Cardiac atrium fibroblast (primary cell): ENCODE measurements at places on chromosomes 3 and 15. TPM values are rescaled to one million over a fixed set of nuclear protein-coding genes. Genes with fewer than 3 reads are reported as not detected.

The SLC38A3 gene
- total RNA-seq, result not detected in 2 replicates

The ATP13A3 gene
- 581 and 1,215 TPM in 2 replicates for total RNA-seq

The PCNP gene
- total RNA-seq, result 45.1 and 62.9 TPM in 2 replicates

The ACP3 gene
- 1.5 and 1.8 TPM in 2 replicates for total RNA-seq

The MCTP2 gene
- total RNA-seq, result 0.16 TPM in 1 of 2 replicates, not detected in the other

The ADAMTS9 gene
- 9.7 and 28.2 TPM in 2 replicates for total RNA-seq

The TM6SF1 gene
- 2.3 and 6.0 TPM in 2 replicates for total RNA-seq

The SLC6A1 gene
- not detected in 2 replicates for total RNA-seq

The LRRC2 gene
- 0.32 and 1.3 TPM in 2 replicates for total RNA-seq

The FBXO40 gene
- total RNA-seq, result not detected in 2 replicates

The KLHL40 gene
- not detected in 2 replicates for total RNA-seq

The ADAMTSL3 gene
- total RNA-seq, result 3.9 and 7.2 TPM in 2 replicates

The ATP13A4 gene
- not detected in 2 replicates for total RNA-seq

The ITIH1 gene
- total RNA-seq, result not detected in 2 replicates

The GAP43 gene
- total RNA-seq, result not detected in 2 replicates

The GOLGA8S gene
- 0.18 TPM in 1 of 2 replicates, not detected in the other for total RNA-seq

The MCF2L2 gene
- 0.16 and 0.18 TPM in 2 replicates for total RNA-seq

The INSYN1 gene
- 2.9 and 7.4 TPM in 2 replicates for total RNA-seq

The LRRK1 gene
- total RNA-seq, result 11.2 and 13.0 TPM in 2 replicates

The NBEAL2 gene
- total RNA-seq, result 3.6 and 4.0 TPM in 2 replicates

The FAM174B gene
- 1.6 and 8.7 TPM in 2 replicates for total RNA-seq

The MORC1 gene
- not detected in 2 replicates for total RNA-seq

The ADGRG7 gene
- not detected in 2 replicates for total RNA-seq

The SAXO2 gene
- not detected in 2 replicates for total RNA-seq

The GPR15 gene
- not detected in 2 replicates for total RNA-seq

The RHOV gene
- not detected in 2 replicates for total RNA-seq

The TRPC1 gene
- total RNA-seq, result 5.4 and 7.3 TPM in 2 replicates

The GHRL gene
- not detected in 2 replicates for total RNA-seq

The AQR gene
- total RNA-seq, result 11.2 and 15.1 TPM in 2 replicates
